Frontal cortex (tissue), 4 donors: ENCODE measurements at places on chromosomes 7 and 10.

DNA sequence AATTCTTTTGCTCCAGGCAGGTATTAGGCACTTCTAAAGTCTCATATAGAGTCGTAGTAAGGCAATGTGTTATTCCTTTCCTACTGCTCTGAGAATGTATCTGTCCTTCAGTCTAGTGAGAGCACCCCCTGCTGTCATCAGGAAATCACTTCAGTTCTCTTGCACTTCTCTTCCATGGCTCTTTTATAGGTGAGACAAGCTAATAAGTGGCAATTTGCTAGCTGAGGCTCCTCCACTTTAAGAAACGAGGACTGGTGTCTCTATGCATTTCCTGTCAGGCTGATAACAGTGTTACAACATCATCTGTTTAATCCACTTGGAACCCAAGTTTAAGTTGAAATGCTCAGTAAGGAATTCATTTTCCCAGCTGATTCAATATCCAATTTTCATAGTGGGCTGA is 350.6 kb downstream of the TFEC start:
- DNase-seq: no peak

GRCh38 chr10:61376908-61377368 is 76.2 kb downstream of the TMEM26 start:
- no peak for DNase-seq

GRCh38 chr10:131698232-131698631 is 202.6 kb upstream of the PPP2R2D start:
- DNase-seq: no peak

GRCh38 chr7:106419455-106420182 is 134.8 kb upstream of the NAMPT start:
- DNase-seq: no peak

DNA sequence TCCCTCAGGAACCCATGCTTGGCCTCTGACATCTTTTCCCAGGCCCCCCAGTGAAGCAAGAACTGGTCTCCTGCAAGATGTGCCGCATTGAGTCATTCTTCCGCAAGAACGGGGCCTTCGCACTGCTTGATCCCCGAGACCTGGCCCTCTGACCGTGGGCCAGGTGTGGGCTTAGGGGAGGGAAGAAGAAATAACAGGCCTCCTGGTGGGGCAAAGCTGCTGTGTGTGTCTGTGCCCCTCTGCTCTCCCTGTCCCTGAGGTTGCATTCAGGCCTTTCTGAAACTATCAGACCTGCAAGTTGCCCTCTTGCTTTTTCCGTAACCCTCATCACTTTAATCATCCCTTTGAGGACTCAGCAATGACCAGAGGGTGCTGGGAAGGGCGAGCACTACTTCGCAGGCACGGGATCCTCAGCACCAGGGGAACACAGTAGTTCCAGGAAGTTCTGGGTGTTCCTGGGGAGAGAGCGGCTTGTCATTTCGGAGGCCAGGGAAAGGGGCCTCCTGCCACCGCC is 6.0 kb downstream of the ATP6V1F start:
- no peak for DNase-seq

DNA sequence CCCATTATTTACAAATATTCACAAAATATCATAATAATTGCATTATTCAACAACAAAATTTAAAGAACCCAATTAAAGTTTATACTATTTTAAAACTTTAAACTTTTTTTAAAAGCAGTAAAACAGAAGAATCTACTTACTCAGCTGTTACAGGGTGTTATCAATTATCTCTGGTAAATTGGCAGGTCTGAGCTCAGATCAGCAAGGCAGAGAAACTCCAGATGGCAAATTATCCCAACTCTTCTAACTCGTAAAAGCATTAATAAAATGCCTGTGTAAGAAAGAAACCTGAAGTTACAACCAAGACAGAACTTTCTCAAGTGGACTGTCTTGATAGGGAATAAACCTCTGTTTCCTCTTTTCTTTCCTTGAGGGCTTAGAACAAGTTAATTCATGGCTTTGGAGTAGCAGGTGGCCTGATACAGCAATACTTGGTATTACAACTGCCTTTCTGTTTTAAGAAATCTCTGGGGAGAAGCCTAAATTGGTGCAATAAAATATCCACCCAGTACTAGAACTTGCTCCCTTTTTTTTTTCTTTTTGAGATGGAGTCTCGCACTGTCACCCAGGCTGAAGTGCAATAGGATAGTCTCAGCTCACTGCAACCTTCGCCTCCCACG is 275.3 kb upstream of the MKLN1 start:
- no peak for DNase-seq

- DNase-seq: no peak
Observed at GRCh38 chr7:46933596-46933995, 648.3 kb downstream of the TNS3 start.

DNA sequence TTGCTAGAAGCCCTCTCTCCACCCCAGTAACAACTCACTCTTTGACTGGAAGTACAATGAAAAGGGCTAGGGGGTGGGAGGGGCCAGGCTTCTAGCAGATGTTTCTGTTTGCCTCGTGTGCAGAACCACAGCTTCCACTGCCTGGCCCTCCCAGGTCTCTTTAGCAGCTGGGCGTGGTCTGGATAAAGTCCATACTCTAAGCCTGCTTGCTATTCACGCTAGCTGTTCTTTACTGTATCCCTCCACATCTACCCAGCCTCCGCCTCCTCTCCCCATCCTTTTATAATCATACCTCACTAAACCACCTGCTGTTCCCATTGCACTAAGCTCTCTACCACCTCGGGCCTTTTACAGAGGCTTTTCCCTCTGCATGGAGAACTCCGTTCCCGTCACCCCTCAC is 288.8 kb downstream of the CAMK1D start:
- no peak for DNase-seq

DNA sequence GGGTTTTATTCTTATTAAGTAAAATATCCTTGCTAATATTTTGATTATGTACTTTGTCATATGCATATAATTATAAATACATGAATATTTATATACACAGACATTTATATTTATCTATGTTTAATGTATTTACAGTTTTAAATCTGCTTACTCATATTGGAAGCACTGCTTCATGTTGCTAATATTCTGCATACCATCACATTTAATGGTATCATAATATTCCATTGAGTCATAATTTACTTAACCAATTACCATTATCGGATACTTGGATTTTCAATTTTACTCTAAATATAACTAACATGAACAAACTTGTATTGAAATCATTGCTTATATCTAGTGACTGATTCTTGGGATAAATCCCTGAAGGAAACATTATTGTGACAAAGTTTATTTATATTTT is 155.2 kb downstream of the MBL2 start:
- no peak for DNase-seq

DNA sequence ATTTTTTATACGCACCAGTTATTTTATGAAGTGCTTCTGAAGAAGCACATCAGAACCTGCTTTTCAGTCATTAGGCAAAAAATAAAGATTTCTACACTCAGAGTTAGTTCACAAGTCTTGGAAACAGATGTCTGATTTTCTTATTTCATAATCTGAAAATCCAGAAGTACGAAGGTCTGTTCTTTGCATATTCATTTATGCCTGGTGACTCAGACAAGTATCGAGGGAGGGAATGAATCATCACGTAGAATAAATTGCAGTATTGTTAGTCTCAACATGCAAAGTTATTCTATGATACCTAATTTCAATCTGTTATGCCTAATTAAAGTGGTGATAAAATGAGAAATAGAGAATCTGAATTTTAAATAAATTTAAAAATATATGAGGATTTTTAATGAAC is 113.6 kb upstream of the SEM1 start:
- DNase-seq: no peak

DNA sequence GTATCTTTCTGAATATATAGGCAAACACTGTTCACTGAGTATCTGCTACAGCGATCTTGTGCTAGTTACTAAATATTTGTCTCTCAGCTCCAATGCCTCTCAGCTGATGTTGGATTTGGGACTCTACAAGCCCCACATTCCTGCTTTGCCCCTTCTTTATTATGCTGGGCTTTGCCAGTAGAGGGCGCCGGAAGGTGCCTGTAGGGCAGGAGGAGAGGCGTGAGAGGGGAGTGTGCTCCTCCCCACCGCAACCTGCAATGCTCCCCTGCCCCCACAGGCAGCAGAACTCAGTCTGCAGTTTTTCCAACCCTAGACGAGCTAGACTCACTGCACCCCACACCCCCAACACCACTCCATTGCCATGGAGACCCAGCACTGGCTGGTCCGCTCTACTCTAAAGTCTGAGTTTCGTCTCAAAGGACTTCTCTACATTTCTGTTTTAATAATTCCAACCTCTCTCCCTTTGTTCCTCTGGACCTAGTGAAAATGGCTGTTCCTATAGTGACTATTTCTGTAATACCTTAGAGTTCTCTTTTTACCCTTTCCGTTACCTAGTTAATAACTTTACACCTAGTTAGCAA is 337.6 kb downstream of the CCSER2 start:
- DNase-seq: no peak

GRCh38 chr10:11194859-11195586 is 177.4 kb downstream of the CELF2 start:
- DNase-seq: no peak

- no peak for DNase-seq
Observed at GRCh38 chr10:132628966-132629900, 91.6 kb downstream of the INPP5A start.

DNA sequence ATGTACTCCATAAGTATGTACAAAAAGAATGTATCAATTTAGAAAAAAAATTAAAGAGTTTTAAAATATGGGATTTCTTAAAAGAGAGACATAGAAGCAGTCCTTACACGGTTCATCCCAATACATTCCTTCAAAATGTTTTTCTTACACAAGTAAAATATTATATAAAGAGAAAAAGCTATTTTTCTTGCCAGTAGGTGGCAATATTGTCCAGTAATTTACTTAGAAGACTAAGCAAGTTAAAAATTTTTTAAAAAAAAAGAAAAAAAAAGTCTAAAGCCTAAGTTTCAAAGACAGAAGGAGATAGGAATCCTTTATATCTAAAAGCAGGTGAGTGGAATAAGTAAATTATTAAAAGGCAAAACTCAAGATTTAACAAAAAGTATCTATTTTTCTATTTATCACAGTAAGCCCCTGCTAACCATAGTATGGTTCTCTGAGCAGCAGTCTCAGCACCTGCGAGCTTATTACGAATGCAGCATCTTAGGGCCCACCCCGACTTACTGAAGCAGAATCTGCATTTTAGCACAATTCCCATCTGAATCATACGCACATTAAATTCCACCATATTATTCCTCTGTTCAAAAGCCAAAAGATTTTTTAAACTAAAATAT is 240.6 kb downstream of the DGKI start:
- no peak for DNase-seq

DNA sequence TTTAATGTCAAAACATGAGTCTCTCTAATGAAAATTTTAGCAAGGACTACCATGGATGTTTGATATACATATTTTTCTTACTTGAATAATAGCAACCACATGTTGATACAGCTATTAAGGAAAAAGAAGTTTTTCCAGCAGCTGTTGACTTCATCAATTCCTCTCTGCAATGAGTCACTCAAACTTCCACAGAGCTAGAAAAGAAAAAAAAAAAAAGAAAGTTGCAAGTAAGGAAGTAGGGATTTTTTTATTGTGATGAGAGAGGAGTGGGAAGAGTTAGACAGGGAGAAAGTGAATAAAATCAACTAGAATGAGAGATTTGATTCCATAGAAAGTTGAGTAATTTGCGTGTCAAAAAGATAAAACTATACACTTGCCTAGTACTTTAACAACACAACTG is 46.2 kb downstream of the CAV1 start:
- DNase-seq: no peak

- no peak for DNase-seq
Observed at GRCh38 chr7:3117488-3118231, 74.0 kb upstream of the CARD11 start.

DNA sequence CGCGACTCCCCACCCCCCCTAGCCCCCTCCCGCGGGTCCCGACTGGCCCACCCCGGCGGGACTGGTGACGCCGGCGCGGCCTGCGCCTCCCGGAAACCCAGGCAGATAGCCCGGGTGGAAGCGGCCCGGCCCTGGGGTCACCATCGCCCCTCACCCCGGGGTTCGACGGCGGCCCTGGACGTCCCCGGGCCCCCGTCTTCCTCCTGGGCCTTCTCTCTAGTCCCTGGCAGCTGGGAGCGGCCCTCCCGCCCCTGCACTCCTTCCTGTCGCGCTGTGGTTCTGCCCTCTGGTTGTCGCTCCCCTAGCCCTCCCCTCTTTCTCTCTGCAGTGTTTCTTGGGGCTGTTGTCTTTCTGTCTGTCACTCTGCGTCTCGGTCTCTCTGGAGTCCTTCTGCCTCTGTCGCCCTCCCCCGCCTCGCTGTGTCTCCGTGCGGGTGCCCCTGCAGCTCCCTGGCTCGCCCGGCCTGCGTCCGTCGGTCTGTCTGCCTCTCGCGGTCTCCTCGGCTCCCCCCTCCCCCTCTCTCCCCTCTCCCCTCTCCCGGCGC is 90.5 kb upstream of the PAX2 start:
- DNase-seq: no peak

- no peak for DNase-seq
Observed at GRCh38 chr7:95330961-95331337, 6.6 kb upstream of the PON1 start.

DNA sequence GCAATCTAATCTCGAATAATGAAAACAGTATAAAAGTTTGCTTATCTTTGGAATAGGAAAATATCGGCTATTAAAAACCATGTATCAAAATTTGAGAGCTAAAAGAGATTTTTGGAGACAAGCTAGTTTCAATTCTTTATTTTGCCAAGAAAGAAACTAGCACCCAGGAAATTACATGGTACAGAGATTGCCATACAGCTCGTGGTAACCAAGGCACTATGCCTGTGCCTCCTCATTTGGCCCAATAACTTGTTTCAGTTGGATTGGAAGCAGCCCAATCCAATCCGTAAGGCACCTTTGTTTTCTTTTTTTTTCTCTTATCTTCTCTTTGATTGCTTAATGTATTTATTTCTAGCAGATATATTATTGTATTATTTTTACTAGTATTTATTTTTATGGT is 55.0 kb downstream of the GNAI1 start:
- no peak for DNase-seq

GRCh38 chr10:78449554-78449953 is 415.9 kb downstream of the RPS24 start:
- no peak for DNase-seq

DNA sequence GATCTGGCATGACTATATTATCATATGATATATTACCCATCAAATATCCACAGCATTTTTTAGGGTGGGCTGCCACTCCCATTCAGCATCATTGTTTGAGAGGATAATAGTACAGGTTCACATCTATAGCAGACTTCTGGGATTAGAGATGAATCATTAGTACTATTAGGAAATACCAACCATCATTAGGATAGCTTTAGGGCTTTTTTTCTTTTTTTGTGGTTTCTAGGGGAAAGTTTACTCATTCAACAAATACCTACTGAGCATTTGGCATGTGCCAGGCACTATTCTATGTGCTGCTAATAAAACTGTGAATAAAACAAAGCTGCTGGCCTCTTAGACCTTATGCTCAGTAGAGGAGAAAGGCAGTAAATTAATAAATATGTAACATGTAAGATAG is 40.6 kb downstream of the NHLRC2 start:
- DNase-seq: no peak

DNA sequence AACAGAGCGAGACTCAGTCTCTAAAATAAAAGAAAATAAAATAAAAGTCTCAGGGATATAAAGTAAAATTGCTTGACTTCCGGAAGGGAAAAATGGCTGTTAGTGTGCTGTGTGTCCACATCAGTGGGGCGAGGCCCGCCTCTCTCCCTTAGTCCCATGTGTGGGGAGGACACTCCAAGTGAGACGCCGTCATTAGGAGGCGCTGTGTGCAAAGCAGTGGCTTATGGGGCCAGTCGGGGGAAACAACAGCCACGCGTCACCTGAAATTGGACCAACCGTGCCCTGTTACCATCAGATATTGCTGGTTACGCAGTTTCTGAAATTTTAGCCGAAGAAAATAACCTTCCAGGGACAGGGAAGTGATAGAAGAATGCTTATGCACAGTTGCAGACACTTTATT is 15.8 kb downstream of the SFXN4 start:
- DNase-seq: no peak

GRCh38 chr7:38731215-38731614 is 100.0 kb upstream of the AMPH start:
- DNase-seq: no peak
